ENCODE measurements at places on chromosomes 2 and 18. TPM values are rescaled to one million over a fixed set of nuclear protein-coding genes. Genes with fewer than 3 reads are reported as not detected.

The CCDC74B gene
- total RNA-seq = 4.1 TPM

The MDH1B gene
- 2.9 TPM for total RNA-seq

The TRMT61B gene
- total RNA-seq = 15.5 TPM

The GPBAR1 gene
- total RNA-seq = 2.9 TPM

The TMEM37 gene
- 31.8 TPM for total RNA-seq

The C2orf15 gene
- 0.35 TPM for total RNA-seq

The DTYMK gene
- 32.9 TPM for total RNA-seq

The RAD51AP2 gene
- total RNA-seq = 0.10 TPM

The SULT1C2 gene
- total RNA-seq = not detected

The GPR75 gene
- total RNA-seq = 7.3 TPM

The IL1A gene
- total RNA-seq = 0.18 TPM

The GPR39 gene
- 0.15 TPM for total RNA-seq

The AQP12A gene
- not detected for total RNA-seq

The TMEM163 gene
- 3.6 TPM for total RNA-seq

The CPO gene
- total RNA-seq = 13.5 TPM

The PRKAG3 gene
- not detected for total RNA-seq

The GLI2 gene
- total RNA-seq = 4.5 TPM

The EFEMP1 gene
- total RNA-seq = 52.3 TPM

The MYOM1 gene
- total RNA-seq = 2.8 TPM

The CD8B gene
- total RNA-seq = 0.49 TPM

The CHST9 gene
- 0.14 TPM for total RNA-seq

Data from adrenal gland (tissue), 19 donors.